ENCODE measurements at places on chromosomes 7 and 10. TPM values are rescaled to one million over a fixed set of nuclear protein-coding genes. Genes with fewer than 3 reads are reported as not detected.

- DNase-seq, result no peak
Observed at GRCh38 chr7:7220821-7221220, 38.5 kb downstream of the C1GALT1 start.

- no peak for DNase-seq
Observed at GRCh38 chr7:108067844-108068243, 62.3 kb downstream of the LAMB4 start.

- no peak for DNase-seq
Observed at GRCh38 chr7:75885036-75885435, 6.2 kb downstream of the RHBDD2 start.

Gene CWF19L1
- 13.0 TPM for total RNA-seq

GRCh38 chr7:100024020-100024619, 8.7 kb downstream of the ZKSCAN1 start:
- DNase-seq, result no peak

Gene FOXP2
- 2.3 TPM for total RNA-seq

Gene TMEM229A
- not detected for total RNA-seq

Gene AEBP1
- 12.4 TPM for total RNA-seq

Gene HMX2
- total RNA-seq, result not detected

DNA sequence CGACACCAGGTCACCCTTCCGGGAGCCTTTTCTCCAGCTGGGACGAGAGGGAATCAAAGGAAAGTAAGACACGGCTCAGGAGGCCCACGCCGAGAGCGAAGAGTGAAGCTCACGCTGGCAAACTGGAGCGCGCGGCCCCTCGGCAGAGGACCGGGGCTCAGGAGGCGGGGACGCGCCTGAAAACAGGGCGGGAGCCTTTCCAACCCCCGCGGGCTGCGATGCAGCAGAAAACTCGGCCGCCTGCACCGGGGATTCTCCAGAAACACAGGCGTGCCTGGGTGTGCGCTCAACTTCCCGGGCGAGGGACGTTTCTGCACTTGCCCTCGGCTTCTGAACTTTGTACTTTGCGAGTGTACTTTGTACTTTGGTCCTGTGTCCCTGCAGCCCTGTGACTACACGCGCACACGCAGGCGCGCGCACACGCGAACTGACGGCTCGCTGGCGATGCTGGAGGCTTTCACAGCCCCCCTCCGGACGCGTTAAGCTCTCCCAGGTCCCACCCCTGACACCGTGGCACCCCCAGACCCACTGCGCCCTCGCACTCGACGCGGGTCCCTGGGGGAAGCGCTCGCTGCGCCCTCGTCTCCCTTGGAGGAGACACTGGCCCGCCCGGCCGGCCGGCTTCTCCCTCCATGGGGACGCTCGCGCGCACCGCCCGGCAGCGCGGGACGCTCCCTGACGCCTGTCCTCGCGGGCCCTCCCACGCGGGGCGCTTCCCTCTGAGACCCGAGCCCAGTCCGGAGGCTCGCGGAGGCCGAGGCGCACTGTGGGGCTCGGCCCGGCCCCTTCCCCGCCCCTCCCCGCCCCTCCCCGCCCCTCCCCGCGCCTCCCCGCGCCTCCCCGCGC, 588 bp upstream of the PAOX start:
- DNase-seq, result peak; percentile 85

GRCh38 chr7:46291601-46292150, 370.6 kb upstream of the IGFBP3 start:
- DNase-seq, result no peak

- DNase-seq, result no peak
Observed at GRCh38 chr10:122515588-122516231, 44.8 kb upstream of the DMBT1 start.

GRCh38 chr10:34347131-34347530, 468.0 kb downstream of the PARD3 start:
- DNase-seq, result no peak

DNA sequence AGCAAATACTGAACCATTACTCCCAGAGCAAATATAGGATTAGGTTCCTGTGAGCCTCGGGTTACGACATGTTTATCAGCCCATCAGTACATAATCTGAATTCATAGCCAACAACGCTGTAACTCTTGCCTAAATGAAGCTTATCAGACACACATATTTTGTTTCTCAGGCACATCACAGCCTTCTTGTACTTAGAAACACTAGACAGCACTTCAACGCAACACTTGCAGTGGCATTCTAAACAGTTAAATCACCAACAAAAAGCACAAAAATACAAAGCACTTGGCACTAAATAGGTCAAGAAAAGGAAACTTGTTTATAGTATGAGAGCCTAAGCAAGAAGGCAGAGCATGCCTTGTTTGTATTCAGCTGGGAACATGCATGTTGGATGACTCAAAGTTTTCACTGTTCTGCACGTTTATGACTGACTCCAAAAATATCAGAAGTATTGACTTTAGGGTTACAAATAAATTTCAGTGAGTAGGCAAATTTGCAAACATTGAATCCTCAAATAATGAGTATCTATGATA, 75.0 kb downstream of the VPS50 start:
- DNase-seq, result no peak

Gene PIK3AP1
- 6.9 TPM for total RNA-seq

DNA sequence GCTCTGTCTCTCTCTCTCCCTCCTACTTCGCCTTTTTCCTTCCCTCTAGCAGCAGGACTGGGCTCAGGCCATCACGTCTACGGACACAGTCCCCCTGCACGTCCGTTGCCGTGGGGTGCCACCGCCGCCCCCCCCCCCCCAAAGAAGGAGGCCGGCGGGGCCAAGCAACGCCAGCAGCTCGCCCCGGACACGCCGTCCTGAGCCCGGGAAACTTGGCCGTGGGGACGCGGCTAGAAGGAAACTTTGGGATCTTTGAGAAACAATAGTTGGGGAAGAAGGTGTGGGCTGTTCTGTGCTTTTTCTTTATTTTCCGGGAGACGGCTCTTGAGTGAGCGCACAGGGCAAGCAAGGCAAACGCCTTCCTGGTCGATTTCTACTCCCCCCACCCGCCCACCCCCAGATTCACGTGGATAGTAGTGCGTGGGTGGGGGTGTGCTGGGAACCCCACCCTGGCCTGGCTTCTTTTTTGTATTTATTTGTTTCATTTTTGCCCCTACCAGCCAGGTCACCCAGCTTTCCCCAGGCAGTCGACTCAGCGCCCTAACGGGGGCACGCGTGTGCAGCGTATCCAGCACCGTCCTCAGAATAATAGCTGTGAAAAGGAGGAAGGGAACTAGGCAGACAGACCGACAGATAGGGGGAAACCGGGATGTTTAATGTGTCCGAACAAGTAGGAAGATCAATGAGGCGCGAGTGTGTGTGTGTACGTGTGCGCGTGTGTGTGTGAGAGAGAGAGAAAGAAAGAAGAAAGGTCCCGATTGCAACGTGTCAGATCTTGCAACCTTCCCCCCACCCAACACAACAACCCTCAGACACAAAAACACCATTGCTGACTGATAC, 1.4 kb downstream of the MXI1 start:
- DNase-seq, result peak; percentile 59

Gene HTR7
- total RNA-seq, result 0.16 TPM
